Ovary (tissue), 10 donors: ENCODE measurements at places on chromosomes 4 and X. TPM values are rescaled to one million over a fixed set of nuclear protein-coding genes. Genes with fewer than 3 reads are reported as not detected.
A peak's percentile ranks its signal among the peaks of the same experiment; 100 is the strongest.

PABPC5 gene
- 4.8 TPM for total RNA-seq

DGKQ gene
- 6.5 TPM for total RNA-seq

ARMCX6 gene
- total RNA-seq = 22.6 TPM

FAM184B gene
- not detected for total RNA-seq

PASD1 gene
- not detected for total RNA-seq

MTNR1A gene
- not detected for total RNA-seq

PABPC1L2A gene
- not detected for total RNA-seq

PAGE4 gene
- 8.7 TPM for total RNA-seq

TRPC3 gene
- total RNA-seq = 0.15 TPM

CXCL9 gene
- total RNA-seq = 0.20 TPM

DNA sequence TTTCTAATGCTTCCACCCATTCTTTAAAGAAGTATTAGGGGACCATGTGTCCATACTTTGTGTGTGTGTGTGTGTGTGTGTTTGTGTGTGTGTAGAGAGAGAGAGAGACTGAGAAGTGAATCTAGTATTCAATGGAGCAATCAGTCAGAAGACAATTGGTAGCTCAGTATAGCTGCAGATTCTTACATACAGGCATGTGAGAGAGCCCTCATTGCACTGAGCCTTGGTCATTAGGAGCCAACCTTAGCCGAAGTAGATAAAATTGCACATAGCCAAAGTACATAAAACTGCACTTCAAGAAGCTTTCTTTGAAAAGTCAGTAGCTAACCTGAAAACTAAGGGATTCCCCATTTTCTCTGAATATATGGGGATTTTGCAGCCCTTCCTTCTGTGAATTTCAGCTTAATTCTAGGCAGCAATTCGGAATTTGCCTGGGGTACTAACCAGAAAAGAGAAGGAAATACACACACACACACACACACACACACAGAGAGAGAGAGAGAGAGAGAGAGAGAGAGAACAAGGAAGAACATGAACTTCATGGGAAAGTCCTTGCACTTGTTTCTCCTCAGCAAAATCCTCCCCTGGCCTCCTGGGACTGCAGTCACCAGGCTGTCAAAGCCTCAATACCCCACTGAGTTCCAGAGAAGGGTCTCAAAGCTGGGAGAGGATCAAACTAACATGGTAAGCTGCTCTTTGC is 1.7 kb upstream of the PRDM8 start:
- no peak for DNase-seq

GRCh38 chr4:115090483-115091075 is 22.8 kb downstream of the NDST4 start:
- no peak for DNase-seq

DNA sequence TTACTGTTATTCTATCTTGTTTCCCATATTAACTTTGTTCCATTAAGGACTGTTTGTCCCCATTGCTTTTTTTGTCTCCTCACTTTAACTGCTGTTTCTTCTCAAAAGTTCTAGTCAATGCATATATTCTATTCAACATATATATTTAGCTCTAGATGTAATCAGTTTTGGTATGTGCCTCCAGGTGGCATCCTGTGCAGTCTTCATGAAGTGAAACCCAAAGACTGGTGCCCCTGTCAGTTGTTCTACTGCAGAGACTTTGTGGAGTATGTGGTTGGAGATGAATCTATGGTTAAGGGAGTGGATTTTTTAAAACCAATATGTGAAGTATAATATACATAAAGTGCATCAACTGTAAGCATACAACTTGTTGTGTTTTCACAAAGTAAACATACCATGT is 57.0 kb downstream of the VAMP7 start:
- DNase-seq = no peak

GRCh38 chrX:107935664-107936433 is 46.3 kb downstream of the TEX13B start:
- no peak for DNase-seq

- DNase-seq = no peak
Measured at GRCh38 chrX:108312011-108312410, 126.2 kb downstream of the COL4A6 start.

- no peak for DNase-seq
Measured at GRCh38 chr4:14359991-14360390, 642.3 kb upstream of the CPEB2 start.

- no peak for DNase-seq
Measured at GRCh38 chr4:14769993-14770392, 232.3 kb upstream of the CPEB2 start.

DNA sequence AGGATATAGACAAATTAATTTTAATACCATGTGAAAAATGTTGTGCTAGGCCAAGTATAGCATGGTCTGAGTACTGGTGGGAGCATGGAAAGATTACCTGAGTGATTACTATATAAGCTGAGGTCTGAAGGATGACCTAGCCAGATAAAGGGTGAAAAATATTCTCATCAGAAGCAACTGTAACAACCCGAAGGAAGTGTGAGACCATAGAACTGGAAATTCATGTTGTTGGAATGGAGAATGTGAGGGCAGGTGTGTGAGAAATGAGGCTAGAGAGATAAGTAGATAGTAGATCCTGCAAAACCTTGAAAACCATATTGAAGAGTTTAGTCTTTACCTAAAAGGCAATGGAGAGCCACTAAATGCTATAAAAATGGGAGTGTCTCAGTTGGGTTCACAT is 71.5 kb downstream of the ARFIP1 start:
- DNase-seq = no peak

DNA sequence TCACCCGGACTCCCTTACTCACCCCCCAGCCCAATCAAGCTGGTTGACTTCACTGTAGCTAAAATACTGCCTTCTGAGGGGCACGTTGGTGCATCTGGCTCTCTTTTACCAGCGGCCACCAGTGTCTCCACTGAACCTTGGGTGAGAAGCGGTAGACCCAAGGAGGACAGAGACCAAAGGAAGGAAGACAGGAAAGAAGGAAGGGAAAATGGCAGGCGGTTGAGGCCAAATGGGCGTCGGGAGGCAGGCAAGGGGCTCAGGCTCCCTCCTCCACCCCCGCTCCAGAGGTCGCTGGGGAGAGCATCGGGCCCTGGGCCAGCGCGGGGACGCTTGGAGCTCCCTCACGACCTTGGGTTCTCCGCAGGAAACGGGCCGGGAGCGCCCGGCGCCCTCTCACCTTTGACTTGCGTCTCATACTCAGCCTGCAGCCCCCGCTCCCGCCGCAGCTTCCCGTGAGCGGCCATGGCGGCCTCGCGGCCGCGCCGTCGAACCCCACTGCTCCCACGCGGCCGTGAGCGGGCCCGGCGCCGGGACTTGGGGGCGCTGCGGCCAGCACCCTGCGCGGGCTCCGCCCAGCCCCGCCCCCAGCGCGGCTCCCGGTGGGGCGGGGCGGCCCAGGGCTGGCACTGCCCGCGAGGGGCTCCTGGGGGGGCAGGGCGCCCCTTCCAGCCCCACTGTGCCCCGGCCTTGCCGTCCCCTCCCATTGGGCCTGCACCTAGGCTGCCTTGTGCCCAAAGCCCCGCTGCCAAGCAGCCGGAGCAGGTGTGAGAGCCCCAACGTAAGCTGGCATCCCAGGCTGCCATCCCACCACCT is at the start of gene ARHGAP4:
Gene ARHGAP4 (minus strand): TSS at position 526 of the 813 bp plus-strand sequence. CDS start 62 bp downstream, at position 464.
- DNase-seq = peak; percentile 37

GRCh38 chr4:147942729-147943128 is 210.8 kb downstream of the ARHGAP10 start:
- no peak for DNase-seq

DNA sequence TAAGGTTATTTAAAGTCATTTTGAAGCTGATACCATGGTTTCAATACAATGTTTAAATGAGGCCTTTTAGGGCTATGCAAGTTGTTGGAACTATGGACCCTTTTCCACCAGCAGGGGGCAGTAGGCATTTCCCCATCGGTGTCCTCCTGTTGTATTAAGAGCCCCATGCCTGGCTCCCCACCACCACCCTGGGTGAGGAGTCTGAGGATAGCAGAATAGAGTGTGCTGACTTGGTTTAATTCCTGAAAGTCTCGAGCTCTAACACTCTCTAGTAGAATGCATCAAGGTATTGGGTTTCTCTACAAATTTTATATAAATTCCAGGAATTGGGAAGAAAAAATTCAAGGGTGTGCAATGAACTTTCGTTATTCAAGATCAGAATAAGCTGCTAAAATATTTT is 234.8 kb upstream of the JADE1 start:
- peak; percentile 64 for DNase-seq

- DNase-seq = no peak
Measured at GRCh38 chrX:120136840-120137239, 21.1 kb upstream of the RHOXF1 start.

GRCh38 chrX:37509349-37509748 is 62.1 kb upstream of the LANCL3 start:
- no peak for DNase-seq

DNA sequence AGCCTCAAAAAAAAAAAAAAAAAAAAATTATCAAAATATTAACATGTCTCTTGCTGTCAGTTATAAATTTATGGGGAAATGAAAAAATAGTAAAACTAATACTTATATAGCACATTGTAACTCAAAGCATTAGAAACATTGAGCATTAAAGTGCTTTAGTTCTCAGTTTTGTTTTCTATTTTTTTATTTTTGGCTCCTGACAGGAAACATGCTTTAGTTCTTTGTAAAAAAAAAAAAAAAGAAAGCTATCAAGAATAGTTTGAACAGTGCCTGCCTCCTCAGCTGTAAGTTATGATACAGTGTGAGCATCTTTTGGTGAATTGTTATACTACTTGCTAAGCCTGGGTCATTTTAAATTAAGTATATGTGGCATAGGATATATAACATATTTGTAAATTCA is 5.1 kb upstream of the CENPC start:
- DNase-seq = no peak

- DNase-seq = peak; percentile 22
Measured at GRCh38 chr4:38805530-38806145, 1.0 kb upstream of the TLR1 start.

DNA sequence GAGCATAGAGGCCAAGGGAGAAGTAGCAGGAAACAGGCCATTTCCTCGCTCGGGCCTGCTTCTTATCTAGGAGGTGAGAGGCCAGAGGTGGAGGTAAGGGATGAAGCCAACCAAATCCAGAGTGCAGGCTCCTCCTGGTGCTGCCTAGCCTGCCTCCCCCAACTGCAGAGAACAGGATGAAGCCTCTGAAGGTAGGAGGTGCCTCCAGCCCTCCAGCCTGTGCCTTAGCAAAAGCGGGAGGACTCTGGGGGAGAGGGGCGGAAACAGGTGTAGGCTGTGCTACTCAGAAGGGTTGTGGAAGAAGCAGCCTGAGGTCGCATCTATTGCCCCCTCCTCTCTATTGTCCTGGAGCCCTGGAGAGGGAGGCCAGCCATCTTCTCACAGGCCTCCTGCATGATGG is 2.9 kb upstream of the MTM1 start:
- no peak for DNase-seq

GRCh38 chrX:1124531-1124930 is 87.9 kb downstream of the CRLF2 start:
- DNase-seq = no peak

GRCh38 chr4:76153356-76153755 is 5.2 kb upstream of the NUP54 start:
- no peak for DNase-seq

DNA sequence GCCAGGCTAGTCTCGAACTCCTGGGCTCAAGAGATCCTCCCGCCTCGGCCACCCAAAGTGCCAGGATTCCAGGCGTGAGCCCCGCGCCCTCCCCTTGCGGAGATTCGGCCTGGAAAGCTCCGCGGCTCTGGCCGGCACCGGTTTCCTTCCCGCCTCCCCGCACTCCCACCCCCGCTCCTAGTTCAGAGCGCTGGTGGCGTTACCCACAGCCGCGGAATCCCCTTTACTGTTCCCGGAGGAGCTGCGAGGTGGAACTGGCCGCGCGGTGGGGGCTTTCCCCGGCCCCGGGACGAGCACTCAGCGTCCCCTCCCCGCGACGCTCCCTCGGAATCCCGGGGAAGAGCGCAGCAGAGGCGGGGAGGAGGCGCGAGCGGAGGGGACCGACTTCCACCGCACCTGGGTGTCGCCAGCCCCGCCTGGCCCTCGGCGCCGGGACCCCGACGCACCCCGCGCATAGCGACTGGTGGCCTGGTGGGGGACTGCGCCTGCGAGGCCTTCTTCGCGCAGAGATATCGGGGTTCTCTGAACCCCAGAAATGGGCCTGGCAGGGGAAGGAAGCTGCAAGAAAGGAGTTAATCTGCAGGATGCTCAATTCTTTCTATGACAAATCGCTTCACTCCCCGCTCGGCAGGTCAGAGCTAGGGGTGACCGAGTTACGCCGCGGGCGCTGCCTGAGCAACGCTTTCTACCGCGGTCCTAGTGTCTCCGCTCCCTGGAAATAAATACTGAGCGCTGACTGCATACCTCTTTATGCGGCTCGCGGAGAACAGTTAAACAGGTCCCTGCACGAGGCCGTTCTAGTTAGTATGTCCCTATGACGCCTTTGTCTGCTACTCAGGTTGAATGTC is 14.6 kb upstream of the SLC25A4 start:
- DNase-seq = peak; percentile 59

DNA sequence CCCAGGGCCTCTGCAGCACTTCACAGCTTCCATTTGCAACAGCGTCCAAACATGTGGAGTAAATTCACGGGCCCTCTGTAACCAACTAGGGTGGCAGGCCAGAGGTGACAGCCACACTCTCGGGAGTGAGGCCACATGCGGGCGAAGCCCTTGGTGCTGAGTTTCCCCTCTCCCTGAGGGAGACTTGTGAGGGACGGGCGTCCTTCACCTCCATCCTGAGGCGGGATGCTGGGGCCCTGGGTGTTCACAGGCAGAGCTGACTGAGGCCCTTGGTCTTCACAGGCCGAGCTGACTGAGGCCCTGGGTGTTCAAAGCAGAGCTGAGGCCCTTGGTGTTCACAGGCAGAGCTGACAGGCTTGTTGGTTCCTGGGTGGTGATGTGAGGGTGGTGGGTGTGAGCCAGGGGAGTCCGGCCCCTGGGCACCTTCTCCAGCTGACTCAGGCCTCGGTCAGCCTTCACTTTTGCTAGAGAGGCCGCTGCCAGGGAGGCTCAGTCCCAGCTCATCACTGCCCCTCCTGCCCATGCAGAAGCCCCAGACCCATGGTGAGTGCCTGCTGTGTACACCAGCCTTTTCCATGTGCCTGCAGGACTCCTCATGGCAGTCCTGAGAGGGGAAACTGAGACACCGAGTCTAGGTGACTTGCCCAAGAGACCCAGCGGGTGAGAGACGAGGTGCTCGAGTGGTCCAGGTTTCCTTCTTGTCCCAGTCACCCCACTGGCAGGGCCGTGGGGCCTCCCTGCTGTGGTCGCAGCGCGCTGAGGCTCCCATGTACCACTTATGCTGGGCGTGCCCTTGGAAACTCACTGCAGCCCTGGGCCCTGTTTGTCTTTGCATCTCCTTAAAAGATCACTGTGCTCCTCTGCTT is 8.5 kb downstream of the WFS1 start:
- DNase-seq = no peak

GRCh38 chr4:107625391-107625902 is 94.6 kb downstream of the PAPSS1 start:
- DNase-seq = no peak

GRCh38 chrX:25049357-25049756 is 33.6 kb upstream of the ARX start:
- DNase-seq = no peak

DNA sequence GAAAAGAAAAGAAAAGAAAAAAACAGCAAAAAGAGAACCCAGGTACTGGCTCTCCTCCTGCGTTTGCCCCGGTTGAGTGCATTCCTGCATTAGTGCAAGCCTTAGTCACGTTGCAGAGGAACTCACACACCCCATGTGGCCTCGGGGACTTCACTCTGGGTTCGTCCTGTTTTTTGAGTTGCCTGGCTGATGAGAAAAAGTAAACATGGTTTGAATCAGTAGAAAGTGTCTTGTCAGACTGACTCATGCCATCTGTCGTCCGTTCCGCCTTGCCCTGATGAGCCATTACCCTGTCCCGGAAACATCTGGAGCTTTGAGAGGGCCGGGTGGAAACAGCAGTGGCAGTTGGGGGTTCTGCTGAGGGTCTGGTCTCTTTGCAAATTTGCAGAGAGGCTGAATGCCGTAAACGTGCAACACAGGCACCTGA is 16.3 kb downstream of the CD99 start:
- no peak for DNase-seq

GRCh38 chr4:150242820-150243458 is 164.7 kb downstream of the DCLK2 start:
- no peak for DNase-seq
